ENCODE measurements at places on chromosomes 12 and 14. TPM values are rescaled to one million over a fixed set of nuclear protein-coding genes. Genes with fewer than 3 reads are reported as not detected.
A peak's percentile ranks its signal among the peaks of the same experiment; 100 is the strongest.

- no peak for DNase-seq
These were observed 102.2 kb upstream of the CPNE8 start for GRCh38 chr12:39007619-39008018.

FAR2 gene
- total RNA-seq = 2.3 TPM

- no peak for DNase-seq
These were observed 1058.4 kb downstream of the LRFN5 start for GRCh38 chr14:42665083-42665482.

HOMEZ gene
- total RNA-seq = 11.8 TPM

SMIM41 gene
- not detected for total RNA-seq

GRCh38 chr12:51922762-51923505 is 15.6 kb downstream of the ACVRL1 start:
- no peak for DNase-seq

DNA sequence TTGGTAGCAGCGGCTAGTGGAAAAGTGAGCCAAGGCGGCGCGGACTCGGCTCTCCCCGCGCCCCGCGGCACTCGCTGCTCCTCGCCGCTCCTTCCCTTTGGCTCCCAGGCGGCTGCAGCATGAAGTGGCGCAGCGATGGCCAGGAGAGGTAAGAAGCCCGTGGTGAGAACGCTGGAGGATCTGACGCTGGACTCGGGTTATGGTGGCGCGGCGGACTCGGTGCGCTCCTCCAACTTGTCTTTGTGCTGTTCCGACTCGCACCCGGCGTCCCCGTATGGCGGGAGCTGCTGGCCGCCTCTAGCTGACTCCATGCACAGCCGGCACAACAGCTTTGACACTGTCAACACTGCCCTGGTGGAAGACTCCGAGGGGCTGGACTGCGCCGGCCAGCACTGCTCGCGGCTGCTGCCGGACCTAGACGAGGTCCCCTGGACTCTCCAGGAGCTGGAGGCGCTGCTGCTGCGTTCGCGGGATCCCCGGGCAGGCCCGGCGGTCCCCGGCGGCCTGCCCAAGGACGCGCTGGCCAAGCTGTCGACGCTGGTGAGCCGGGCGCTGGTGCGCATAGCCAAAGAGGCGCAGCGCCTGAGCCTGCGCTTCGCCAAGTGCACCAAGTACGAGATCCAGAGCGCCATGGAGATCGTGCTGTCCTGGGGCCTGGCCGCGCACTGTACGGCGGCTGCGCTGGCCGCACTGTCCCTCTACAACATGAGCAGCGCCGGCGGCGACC is 225.6 kb upstream of the CRY1 start:
- peak; percentile 41 for DNase-seq

A2M gene
- 0.60 TPM for total RNA-seq

DNA sequence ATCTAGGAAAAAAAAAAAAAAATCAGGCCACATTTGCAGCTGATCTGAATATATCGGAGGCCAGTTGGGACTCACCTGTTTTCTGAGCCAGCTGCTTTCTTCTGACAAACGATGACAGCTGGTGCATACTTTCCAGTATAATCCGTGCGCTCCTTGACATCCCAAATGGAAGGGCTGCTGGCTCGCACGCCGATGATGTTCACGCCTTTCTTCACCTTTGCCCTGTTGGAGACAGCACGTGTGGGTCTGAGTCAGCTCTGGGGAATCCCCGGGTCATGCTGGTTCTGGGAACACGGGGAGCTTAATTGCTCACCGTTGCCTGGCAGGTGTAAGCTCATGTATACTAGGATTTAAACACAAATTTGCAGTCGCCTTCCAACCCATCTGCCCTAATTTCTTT is 372.8 kb downstream of the TMEM132D start:
- DNase-seq = no peak

SLC17A8 gene
- total RNA-seq = not detected
